ENCODE measurements at places on chromosomes 1 and 21.

DNA sequence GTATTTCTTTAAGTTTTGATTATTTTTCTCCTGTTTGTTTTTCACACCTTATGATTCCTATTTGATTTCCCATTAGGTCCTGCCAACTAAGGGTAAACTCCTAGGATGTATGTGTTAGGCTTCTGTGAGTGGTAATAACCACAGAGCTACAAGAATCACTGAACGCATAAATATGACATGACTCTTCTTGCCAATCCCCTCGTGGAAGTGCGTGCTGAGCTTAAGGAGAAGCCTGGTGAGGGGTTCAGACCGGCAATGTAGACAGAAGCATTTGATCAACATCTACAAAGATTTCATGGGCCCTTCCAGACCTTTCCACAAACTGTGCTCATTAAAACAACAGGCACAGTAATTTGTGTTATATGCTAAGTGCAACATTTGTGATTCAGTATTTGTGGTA, 273.8 kb upstream of the SNX7 start:
- DNase-seq = no peak

- no peak for DNase-seq
Measured at GRCh38 chr1:242784807-242785206, 260.3 kb upstream of the PLD5 start.

GRCh38 chr1:53076165-53076564, 14.2 kb downstream of the PODN start:
- DNase-seq = no peak

- DNase-seq = no peak
Measured at GRCh38 chr1:23801338-23801748, 789 bp upstream of the GALE start.

DNA sequence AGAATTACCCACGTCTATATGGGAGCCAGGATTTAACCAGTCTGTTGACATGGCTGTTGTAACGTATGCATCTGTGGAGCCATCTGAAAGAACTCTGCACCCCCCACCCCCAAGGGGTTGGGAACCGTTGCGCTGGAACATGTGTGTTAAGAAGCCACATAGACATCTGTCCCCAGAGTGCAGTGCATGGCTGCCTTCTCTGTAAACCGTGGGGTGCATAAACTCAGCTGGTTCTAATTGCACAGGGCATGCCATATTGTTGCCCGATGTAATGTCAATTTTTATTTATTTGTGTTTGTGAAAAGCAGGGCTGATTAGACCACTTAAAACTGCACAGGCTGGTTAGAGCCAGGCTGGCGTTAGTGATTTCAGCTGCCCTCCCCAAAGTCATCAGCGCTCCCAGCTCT, 70.1 kb upstream of the ROR1 start:
- DNase-seq = no peak

Data from fibroblast of mammary gland (primary cell).